ENCODE measurements at places on chromosomes 2 and 18. TPM values are rescaled to one million over a fixed set of nuclear protein-coding genes. Genes with fewer than 3 reads are reported as not detected.

Gene GCG
- total RNA-seq: not detected

Gene RASGRP3
- 11.2 TPM for total RNA-seq

Gene IL1A
- 48.6 TPM for total RNA-seq

Gene DSG1
- not detected for total RNA-seq

Gene CXCR4
- total RNA-seq: 3.6 TPM

Gene PRSS56
- not detected for total RNA-seq

Gene IL36G
- total RNA-seq: not detected

Gene FHL2
- total RNA-seq: 260 TPM

Gene FHOD3
- 16.9 TPM for total RNA-seq

Gene CDH2
- 121 TPM for total RNA-seq

Gene CDKL4
- 0.88 TPM for total RNA-seq

Gene COL3A1
- 7,536 TPM for total RNA-seq

Gene RPRD1A
- total RNA-seq: 53.0 TPM

Gene ABCG5
- total RNA-seq: not detected

Gene DLGAP1
- 3.1 TPM for total RNA-seq

Gene RPL37A
- 596 TPM for total RNA-seq
